Head of caudate nucleus (tissue), 42 donors: ENCODE measurements at places on chromosomes 3 and 15.

DNA sequence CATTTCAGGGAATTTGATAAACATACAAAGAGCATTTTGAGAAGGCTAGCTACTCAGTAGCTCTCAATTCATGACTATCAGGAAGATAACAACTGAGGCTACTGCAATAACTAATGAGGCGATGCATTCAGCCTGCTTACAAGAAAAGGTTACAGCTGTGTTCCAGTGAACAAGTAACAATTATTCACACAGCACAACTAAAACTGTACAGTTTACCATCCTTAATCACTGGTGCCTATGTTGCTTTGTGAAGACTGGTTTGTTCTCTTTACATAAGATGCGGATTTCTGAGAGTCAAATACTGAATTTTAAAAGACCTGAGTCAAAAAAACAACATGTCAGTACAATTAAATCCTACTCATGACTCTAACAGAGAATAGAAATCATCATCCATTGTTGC is 526.3 kb downstream of the OTOL1 start:
- no peak for DNase-seq

DNA sequence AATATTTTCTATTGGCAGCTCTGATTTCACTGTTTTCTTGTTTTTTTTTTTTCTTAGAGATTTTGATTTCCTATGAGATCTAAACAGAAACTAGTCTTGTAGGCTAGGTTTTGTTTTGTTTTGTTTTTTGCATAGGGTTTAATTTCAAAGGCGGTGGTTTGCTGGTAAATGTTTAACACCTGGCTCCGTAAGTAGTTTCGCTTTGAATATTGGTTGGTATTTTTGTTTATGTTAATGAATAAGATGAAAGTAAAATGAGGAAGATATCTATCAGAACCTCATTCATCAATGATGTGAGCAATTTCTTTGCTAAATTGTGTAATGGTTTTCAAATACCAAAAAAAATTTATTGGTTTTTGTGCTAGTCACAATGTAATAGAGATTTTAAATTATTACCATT is 39.7 kb upstream of the TM4SF1 start:
- DNase-seq = no peak

DNA sequence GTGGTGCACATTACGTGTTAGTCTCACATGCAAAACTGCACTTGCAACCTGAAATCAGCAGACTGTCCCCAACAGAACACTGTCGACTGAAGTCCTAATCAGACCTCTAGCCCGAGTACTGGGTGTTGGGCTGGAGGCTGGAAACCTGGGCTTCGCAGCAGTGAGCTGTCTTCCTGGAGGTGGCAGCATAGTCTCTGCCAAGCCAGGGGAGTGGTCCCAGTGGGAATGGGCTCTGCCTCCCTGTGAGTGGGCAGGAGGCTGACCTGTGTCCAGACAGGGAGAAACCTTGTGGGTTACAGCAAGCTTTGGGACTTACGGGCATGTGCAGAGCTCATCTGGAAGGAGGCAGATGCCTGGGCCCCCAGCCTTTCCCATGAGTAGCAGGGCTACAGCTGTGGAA is 38.2 kb upstream of the MYZAP start:
- no peak for DNase-seq

DNA sequence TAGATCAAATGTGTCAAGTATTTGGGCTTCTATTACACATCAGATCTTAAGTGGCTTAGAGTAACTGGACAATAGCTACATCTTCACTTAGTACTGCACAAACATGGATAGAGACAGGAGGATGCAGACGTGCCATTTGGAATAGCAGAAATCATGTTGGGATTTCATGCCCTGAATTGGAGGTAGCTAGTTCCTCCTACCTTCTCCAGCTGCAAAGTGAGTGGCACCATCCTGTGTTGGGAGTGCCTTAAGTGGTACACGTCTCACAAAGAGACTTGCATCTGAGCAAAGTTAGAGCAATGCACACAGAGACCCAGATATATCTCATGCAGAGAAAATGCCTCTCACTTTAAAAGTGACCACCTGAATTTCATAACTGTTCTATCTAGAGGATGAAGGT is 136.5 kb downstream of the SSR3 start:
- no peak for DNase-seq

DNA sequence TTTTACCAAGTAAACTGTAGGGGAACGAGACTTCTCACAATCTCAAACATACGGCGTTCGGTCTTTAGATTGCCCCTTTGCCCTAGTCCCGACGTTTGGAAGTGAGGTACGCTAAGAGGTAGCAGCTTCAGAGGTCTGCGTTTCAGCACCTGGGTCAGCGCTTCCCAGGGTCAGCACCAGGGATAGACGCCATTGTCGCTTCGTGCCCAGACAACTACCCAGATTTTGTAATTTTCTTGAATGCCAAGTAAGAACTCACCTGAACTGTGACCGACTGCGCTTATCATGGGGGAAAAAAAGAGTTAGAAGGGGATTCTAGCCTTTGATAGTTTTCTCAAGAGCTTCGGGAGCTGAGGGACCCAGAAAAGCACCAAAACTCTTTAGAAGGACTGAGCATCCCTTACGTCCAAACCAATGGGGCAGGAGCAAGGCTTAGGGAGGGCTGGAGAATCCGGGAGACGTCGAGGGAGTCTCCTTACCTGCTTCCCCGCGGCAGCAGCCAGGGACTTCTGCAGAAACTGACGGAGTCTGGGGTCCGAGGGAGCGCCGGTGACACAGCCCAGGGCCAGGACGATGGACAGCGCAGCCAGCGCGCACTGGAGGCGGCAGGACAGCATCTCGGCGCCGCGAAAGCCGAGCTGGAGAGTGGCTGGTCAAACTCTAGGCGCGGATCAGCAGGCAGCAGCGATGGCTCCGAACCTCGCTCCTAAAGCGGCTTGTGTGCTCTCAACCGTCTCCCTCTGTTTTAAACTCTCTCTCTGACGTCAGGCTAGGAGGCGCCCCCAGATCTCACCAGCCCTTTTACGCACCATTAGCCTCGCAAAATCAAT is at the start of gene SST:
Gene SST (minus strand): TSS at position 720 of the 830 bp plus-strand sequence. CDS start 103 bp downstream, at position 617.
- peak; percentile 43 for DNase-seq

DNA sequence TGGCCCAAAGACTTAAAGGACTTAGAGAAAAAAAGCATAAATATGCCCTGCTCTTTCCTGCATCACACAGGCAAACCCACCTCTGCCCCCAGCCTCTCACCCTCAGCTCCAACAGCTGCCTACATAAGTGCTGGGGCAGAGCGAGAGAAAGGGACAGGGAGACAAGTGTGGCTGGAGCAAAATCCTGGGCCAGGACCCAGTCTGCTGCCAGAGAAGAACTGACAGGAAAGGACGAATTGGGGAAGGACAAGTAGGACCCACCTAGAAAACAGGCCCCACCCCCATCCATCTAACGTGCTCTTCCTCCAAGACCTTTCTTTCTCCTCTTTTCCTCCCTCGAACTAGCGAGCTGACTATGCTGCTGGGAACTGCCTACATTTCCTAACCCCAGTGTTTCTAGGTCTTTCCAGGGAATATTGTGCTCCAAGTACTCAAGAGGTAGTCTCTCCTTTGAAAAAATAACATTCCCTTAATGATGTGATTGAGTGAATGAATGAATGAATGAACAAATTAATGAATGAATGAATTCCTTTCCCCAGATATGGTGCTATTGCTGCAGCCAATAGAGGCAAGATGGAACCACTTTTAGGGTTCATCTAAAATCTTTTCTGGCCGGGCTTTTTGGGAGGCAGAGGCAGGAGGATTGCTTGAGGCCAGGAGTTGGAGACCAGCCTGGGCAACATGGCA is 18.4 kb downstream of the IGDCC4 start:
- DNase-seq = no peak

DNA sequence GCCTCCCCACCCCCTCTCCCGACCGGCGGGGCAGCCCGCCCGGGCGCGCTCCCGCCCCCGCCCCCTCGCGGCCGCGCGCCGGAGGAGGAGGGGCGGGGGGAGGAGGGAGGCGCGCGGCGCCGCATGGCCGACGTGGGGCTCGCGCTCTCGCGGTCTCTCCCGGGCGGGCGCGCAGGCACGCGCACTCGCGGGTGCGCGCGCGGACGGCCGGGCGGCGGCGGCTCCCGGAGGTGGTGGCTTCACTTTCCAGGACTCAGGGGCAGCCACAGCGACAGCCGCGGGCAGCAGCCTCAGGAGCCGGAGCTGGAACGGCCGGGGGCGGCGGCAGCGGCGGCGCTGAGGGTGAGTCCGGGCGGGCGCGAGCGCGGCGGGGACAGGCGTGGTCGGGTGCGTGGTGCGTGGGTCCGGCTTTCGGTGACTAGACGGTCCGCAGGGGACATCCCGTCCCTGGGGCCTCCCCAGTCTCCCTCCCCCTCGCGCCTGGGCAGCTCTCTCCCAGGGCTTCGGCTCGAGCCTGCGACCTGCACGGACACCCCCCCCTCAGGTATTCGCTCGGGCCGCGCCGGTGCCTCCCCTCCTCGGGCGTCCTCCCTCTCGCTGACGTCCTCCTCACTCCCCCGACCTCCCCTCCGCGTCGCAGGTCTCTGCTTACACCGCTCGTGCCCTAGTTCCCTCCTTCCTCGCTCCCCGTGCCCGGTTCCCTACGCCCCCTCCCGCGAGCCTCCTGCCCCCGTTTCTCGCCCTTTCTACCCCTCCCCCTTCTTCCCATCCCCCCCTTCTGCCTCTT is at the start of gene UBE2E2:
Gene UBE2E2 (plus strand): TSS at position 407 of the 787 bp plus-strand sequence.
- no peak for DNase-seq

DNA sequence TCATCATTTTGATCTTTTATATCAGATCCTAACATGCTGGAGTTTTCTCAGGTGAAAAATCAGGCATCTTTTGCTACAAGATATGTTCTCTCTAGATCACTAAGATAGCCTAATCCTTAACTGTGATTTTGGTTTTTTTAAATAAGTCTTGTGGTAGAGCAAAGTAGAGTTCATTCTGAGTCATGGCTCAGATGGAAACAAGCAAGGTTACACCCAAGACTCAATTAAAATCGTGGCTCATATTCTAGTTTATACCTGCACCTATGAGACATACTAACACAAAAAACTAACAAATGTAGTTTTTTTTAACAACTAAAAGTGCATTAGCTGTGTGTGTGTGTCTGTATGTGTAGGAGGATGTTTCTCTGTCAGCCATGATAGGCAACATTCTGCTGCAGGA is 428.2 kb downstream of the NLGN1 start:
- DNase-seq = no peak

DNA sequence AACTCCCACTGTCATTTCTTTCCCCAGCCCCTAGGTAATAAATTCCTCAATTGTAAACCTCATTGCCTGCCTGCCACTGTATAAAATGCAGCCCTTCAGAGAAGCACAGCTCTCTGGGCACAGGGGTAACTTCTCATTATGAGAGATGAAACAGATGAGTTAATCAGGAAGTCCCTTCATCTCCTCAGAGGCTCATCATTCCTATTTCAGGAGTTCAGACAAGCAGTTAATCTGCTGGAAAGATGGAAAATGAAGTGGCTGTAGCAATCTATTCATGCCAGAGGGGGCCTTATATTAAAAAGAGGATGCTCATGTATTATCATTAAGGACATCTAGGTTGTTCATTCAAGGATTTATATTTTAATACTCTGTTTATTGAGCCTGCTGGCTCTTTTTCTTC is 519.5 kb upstream of the LMCD1 start:
- no peak for DNase-seq
